A549 treated with CpdA at 1 μM for 4 hours (cell line): ENCODE measurements at places on chromosomes 2 and 18. TPM values are rescaled to one million over a fixed set of nuclear protein-coding genes. Genes with fewer than 3 reads are reported as not detected.

APLF gene
- 0.64 to 1.1 TPM (median 0.80 TPM) in 5 replicates for total RNA-seq

PRKAG3 gene
- not detected in 5 replicates for total RNA-seq

CRACDL gene
- 0.49 to 0.89 TPM (median 0.54 TPM) in 5 replicates for total RNA-seq

HAAO gene
- 0.03 to 0.19 TPM in 2 of 5 replicates, not detected in the others for total RNA-seq

MEIS1 gene
- 1.5 to 3.9 TPM (median 2.1 TPM) in 5 replicates for total RNA-seq

MAP3K19 gene
- total RNA-seq, result not detected in 5 replicates

C1QL2 gene
- total RNA-seq, result 0.09 to 0.18 TPM (median 0.11 TPM) in 4 of 5 replicates, not detected in the other

DOK6 gene
- not detected in 5 replicates for total RNA-seq

PRSS56 gene
- total RNA-seq, result 0.08 to 0.20 TPM (median 0.14 TPM) in 4 of 5 replicates, not detected in the other

ASIC4 gene
- total RNA-seq, result 0.06 to 0.09 TPM (median 0.08 TPM) in 3 of 5 replicates, not detected in the others

TTC27 gene
- total RNA-seq, result 24.1 to 30.8 TPM (median 25.3 TPM) in 5 replicates

THUMPD2 gene
- 14.4 to 18.0 TPM (median 15.5 TPM) in 5 replicates for total RNA-seq

ZDBF2 gene
- total RNA-seq, result 0.86 to 1.6 TPM (median 1.2 TPM) in 5 replicates

LBX2 gene
- total RNA-seq, result 3.0 to 4.0 TPM (median 3.5 TPM) in 5 replicates

IKZF2 gene
- 0.07 to 0.18 TPM (median 0.13 TPM) in 5 replicates for total RNA-seq

SLC66A3 gene
- 32.7 to 39.3 TPM (median 36.6 TPM) in 5 replicates for total RNA-seq

DCAF17 gene
- 8.3 to 10.2 TPM (median 9.8 TPM) in 5 replicates for total RNA-seq

TMEM200C gene
- not detected in 5 replicates for total RNA-seq

EMILIN1 gene
- total RNA-seq, result 0.32 to 0.62 TPM (median 0.41 TPM) in 5 replicates

POTEC gene
- total RNA-seq, result not detected in 5 replicates

KCNG2 gene
- not detected in 5 replicates for total RNA-seq

ANKRD29 gene
- 11.8 to 15.5 TPM (median 13.5 TPM) in 5 replicates for total RNA-seq

ALLC gene
- 0.06 TPM in 1 of 5 replicates, not detected in the others for total RNA-seq

ST6GAL2 gene
- 18.8 to 31.5 TPM (median 19.4 TPM) in 5 replicates for total RNA-seq

NDC80 gene
- 11.2 to 18.7 TPM (median 12.6 TPM) in 5 replicates for total RNA-seq

PTMA gene
- total RNA-seq, result 1,536 to 1,749 TPM (median 1,624 TPM) in 5 replicates

AFG3L2 gene
- 36.9 to 56.6 TPM (median 37.6 TPM) in 5 replicates for total RNA-seq

VAMP5 gene
- 0.11 TPM in 1 of 5 replicates, not detected in the others for total RNA-seq

ABHD1 gene
- 0.63 to 2.3 TPM (median 1.9 TPM) in 5 replicates for total RNA-seq

IRS1 gene
- 16.0 to 19.6 TPM (median 17.0 TPM) in 5 replicates for total RNA-seq

VWA3B gene
- total RNA-seq, result 0.02 to 0.43 TPM (median 0.18 TPM) in 4 of 5 replicates, not detected in the other

PKDCC gene
- 27.9 to 33.8 TPM (median 30.5 TPM) in 5 replicates for total RNA-seq

DSG4 gene
- total RNA-seq, result not detected in 5 replicates

GALR1 gene
- not detected in 5 replicates for total RNA-seq

C2orf66 gene
- 0.08 to 0.15 TPM (median 0.09 TPM) in 4 of 5 replicates, not detected in the other for total RNA-seq

PAX8 gene
- total RNA-seq, result 0.64 to 1.4 TPM (median 0.78 TPM) in 5 replicates

RFX8 gene
- total RNA-seq, result not detected in 5 replicates

CCDC178 gene
- total RNA-seq, result not detected in 5 replicates

OR6B2 gene
- not detected in 5 replicates for total RNA-seq

SFXN5 gene
- 14.2 to 18.0 TPM (median 16.3 TPM) in 5 replicates for total RNA-seq

NEU4 gene
- total RNA-seq, result 0.14 to 0.45 TPM (median 0.31 TPM) in 5 replicates

HOXD10 gene
- 5.5 to 8.1 TPM (median 7.0 TPM) in 5 replicates for total RNA-seq

OTOS gene
- not detected in 5 replicates for total RNA-seq

CDH2 gene
- 31.9 to 53.1 TPM (median 38.7 TPM) in 5 replicates for total RNA-seq

LONRF2 gene
- total RNA-seq, result 3.0 to 4.1 TPM (median 3.8 TPM) in 5 replicates

GPR75 gene
- total RNA-seq, result 1.7 to 2.6 TPM (median 2.1 TPM) in 5 replicates

AGXT gene
- total RNA-seq, result 0.05 TPM in 1 of 5 replicates, not detected in the others
